ENCODE measurements at places on chromosomes 12 and 14.
A peak's percentile ranks its signal among the peaks of the same experiment; 100 is the strongest.

DNA sequence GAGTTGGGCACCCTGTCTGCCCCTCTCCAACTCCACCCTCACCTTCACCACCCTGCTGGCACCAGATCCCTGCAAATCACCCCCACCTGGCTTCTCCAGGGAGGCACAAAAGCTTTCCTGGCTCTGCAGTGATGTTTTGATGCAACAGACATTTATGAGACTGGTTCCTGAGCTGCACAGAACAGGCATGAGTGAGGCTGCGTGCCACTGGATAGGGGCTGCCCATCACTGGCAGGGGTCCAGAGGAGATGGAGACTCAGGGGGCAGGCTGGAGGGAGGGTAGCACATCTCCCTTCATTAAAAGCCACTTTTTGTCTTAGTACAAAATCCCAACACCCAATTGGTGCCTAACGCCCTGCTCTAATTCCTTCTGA is 17.3 kb upstream of the ZDHHC22 start:
- DNase-seq, result no peak

DNA sequence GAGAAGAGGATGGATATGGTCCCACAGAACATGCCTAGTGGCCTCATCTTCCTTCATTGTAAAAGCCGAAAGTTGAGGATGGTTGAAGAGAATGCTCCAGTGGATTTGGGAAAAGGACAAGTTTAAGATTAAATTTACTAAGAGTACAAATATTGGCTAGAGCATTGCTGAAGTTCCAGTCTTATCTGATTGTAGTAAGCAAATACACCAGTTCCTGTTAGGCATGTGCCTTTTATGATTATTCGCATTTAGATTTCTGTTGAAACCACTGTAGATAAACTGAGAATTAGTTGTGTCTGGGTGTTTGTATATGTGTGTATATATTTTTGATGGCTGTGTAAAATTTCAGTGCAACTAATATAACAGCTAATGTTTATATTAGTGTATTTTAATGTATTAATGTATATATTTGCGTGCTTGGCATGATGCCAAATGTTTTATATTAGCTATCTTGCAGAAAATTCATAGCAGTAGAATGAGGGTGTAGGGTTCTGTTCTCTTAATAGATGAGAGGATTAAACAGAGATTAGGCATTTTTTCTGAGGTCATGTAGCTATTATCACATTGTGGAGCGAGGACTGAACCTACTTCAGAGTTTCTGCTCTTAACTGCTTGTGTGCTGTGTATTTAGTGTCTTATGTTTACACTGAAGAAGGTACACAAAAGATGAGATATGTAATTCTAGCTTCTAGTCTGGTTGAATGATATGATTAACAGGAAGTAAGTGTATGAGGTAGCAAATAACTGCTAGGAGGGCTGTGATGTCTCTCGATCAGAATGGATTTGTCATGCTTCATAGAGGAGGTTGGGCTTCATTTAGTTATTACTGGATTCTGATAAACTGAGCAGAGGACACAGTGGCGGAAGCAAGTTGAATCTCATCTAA is 21.1 kb downstream of the FKBP3 start:
- no peak for DNase-seq

DNA sequence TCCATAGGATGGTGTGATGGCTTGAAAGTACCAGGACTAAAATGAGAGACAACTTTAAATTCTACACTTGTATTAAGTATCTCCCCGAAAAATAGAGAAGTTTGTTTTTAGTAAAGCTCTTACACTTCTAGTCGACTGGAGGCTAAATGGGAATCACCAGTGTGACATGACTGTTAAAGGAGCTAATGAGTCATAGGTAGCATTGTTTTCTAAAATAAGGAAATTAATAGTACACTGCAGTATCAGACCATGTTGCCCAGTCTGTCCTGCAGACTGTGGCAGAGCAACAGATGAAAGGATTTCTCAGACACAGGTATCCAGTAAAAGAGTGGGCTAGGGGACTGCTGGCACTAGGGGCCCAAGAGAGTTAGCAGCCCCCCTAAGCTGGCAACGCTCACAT is 140.1 kb downstream of the TMEM117 start:
- no peak for DNase-seq

DNA sequence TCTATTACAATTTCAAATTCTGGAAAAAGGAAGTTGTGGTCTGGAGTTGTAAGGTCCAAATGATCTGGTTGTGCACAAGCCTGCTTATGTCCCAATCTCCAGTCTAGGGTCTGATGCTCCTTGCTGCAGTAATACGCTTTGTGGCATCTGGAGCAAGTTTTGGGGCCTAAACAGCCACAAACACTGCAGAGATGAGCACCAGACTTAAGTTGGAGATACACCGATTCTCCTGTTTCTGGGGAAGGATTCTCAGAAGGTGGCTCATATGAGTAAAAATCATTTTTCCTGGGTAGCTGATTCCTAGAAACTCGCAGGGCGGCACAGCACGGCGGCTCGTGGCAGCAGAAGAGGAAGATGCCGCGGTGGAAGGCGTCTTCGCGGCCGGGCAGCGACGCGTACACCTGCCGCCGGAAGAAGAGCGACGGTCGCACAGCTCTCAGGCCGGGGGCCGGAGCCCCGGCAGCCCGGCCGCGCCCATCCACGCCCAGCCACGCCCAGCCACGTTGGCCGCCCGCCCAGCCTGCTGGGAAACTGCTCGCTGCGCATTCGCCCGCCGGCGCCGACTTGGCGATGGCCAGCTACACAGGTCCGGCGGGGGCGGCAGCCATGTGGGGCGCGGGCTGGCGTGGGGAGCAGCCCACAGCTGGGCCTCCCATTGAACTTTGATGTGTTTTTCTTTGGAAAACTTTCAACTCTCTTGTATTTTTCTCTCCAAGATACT is 129.0 kb downstream of the ASCL4 start:
- DNase-seq, result no peak

- peak; percentile 63 for DNase-seq
Measured at GRCh38 chr12:10331642-10332239, 24.1 kb downstream of the KLRD1 start.

DNA sequence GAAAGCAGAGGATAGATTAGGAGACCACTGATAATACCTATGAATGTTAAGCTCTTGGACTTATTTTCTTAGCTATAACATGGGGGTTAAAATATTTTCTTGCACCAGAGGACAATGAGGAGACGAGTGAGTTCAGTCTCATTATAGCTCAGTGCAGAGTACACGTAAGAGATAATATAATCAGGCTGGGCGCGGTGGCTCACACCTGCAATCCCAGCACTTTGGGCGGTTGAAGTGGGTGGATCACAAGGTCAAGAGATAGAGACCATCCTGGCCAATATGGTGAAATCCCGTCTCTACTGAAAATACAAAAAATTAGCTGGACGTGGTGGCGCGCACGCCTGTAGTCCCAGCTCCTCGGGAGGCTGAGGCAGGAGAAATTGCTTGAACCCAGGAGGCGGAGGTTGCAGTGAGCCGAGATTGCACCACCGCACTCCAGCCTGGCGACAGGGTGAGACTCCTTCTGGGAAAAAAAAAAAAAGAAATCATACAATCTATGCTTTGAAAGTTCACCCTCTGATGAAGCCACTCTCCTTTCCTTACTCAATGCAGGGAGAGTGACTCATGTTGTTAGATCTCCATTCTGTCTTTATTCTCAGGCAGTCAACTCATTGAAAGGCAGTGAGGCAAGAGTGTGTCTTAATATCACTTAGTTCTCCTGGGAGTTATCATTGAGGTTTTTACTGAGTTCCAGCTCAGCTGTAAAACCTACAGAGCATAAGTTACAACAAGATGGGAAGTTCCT is 134.2 kb downstream of the SYNE2 start:
- no peak for DNase-seq

- DNase-seq, result no peak
Measured at GRCh38 chr14:100810435-100810834, 15.5 kb upstream of the MEG3 start.

DNA sequence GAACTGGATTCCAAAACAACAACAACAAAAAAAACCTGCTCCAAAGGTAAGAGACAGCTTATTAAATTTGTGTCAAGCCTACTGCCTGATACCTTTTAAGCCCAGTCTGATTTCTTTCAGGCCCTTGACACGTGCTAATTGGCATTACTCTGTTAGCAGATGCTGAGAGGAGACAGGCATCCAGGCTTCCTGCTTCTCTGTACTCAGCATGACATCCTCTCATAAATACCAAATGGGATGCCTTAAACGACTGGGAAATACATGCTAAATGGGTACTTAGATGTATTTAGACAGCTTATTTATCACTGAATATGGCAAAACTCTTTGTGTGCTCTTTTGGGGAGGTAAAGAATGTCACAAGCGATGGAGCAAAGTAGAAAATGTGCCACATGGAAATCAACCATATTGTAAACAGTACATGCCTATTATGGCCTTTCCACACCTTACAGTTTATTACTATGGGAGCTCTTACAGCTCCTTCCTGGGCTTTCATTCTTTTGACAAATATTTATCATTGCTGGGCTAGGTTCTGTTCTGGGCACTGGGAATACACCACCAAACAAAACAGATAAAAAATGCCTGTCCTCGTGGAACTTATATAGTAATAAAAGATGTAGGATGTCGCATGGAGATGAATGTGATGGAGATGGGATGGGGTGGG is 11.5 kb upstream of the PCED1B start:
- no peak for DNase-seq

GRCh38 chr12:119696943-119697342 is 29.0 kb downstream of the PRKAB1 start:
- DNase-seq, result no peak

GRCh38 chr14:20630340-20631022 is 11.0 kb downstream of the OR6S1 start:
- DNase-seq, result peak; percentile 47

- no peak for DNase-seq
Measured at GRCh38 chr14:101535232-101535631, 26.1 kb upstream of the DIO3 start.

DNA sequence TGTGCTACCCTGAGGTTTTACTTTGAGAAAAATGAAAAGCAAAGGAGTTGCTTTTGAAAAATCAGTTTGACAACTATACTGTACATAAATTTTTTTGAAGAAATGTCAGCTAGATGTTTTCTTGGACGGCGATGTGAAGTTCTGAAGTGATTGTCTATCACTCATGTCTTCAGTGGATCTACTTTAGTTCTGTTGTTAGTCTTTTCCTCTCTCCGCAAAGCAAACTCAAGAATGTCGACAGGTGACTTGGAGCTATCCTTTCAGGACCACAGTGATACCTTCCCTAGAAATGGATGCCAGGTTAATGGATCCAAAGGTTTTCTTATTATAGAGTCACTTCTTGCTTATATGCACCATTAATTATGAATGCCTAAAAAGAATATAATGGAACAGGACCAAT is 1.2 kb downstream of the PTPRO start:
- DNase-seq, result no peak

DNA sequence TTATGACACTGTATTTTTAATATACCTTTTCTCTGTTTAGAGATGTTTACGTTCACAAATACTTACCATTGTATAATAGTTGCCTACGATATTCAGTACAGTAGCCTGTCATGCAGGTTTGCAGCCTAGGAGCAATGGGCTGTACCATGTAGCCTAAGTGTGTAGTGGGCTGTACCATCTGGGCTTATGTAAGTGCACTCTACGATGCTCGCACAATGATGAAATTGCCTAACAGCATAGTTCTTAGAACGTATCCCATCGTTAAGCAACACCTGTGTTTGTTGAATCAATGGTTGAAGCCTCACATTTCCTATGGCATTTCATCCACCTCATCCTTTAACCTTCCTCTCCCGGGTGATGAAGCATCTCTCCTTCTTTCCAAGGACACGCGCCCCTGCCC is 12.5 kb upstream of the EML1 start:
- no peak for DNase-seq

DNA sequence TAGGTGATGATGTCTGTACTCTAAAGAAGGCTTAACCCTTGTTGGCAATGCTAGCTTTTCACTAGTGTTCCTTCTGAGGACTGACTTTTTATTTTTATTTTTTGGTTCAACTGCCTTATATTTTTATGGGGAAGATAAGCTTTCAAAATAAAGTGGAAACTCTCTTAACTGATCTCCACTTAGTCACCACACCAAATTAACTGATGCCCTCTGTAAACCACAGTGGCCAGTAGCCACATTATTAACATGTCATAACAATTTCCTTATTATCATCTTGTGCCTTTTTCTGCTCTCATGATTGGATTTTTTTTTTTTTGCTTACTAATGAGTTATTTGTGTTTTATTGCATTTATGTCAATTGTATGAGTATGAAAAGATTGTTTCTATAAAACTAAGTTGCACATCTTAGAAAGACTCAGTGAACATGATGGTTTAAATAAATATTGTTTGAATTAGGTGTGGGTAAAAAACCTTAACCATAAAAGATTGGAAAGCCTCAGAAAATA is 56.9 kb downstream of the SCFD1 start:
- DNase-seq, result no peak

GRCh38 chr12:49956663-49957569 is 4.8 kb upstream of the AQP5 start:
- no peak for DNase-seq

DNA sequence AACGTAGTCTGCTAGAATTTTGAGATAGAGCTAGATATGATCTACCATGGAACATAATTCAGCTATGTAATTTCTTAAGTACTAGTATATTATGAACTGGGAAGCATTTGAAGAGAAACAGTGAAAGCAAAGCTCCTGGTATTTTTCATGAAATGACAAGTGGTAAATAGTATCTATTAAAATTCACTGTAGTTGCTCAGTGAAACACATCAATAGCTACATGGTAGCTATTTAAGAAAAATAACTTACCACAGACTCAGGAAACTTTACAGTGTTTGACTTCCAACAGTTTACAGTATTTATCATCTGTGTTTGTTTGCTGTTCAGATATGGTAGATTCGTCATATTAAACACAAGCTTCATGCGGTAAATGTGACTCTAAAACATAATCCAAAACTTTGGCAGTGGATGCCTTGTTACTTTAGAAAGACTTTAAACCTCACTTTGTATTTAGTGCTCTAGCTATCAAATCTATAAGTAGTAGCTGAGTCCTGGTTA is 25.2 kb downstream of the WNK1 start:
- no peak for DNase-seq

DNA sequence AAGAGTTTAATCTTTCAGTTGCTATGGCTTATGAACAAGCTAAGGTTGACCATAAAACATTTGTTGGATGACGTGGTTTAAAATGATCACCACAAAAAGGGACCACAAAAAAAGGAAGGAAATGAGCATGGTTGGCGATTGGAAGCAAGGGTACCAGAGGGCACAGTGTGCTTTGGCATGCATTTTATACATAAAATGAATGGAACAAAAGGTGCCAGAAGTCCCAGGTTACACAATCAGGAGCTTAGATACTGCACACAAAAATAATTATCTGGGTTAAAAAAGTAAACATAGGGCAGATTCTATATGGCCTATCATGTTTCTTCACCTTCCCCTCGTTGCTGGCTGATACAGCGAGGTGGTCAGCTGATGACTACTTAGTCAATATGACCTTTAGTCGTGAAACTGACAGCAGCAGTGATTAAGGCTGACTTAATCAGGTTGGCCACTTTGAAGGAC is 50.7 kb downstream of the ZC3H14 start:
- DNase-seq, result no peak

- no peak for DNase-seq
Measured at GRCh38 chr14:31269634-31270195, 62.1 kb upstream of the HECTD1 start.

DNA sequence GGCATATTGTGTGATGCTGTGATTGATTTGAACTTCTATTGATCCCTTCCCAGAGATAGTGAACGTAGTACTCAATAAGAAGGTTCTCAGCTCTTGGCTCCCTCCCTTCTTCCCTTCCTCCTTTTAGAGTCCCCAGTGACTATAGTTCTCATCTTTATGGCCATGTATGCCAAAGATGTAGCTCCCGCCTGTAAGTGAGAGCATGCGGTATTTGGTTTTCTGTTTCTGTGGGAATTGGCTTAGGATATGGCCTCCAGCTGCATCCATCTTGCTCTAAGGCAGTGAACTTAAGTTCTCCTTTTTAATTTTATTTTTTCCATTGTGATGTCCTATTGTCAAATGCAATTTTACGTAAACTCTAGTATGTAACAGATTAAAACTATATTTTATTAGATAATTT is 109.5 kb downstream of the AEBP2 start:
- no peak for DNase-seq
